Left ventricle myocardium superior (tissue), 1 donor: ENCODE measurements at places on chromosomes 1 and 21. TPM values are rescaled to one million over a fixed set of nuclear protein-coding genes. Genes with fewer than 3 reads are reported as not detected.

The SHISAL2A gene
- not detected for total RNA-seq

The MYOG gene
- not detected for total RNA-seq

The PLXNA2 gene
- total RNA-seq = 12.1 TPM

The C1orf185 gene
- not detected for total RNA-seq

The CCDC181 gene
- total RNA-seq = 0.47 TPM

The ZMYND12 gene
- total RNA-seq = 0.84 TPM

The NCF2 gene
- 5.8 TPM for total RNA-seq

The FMO4 gene
- 2.2 TPM for total RNA-seq

The TRAF3IP3 gene
- total RNA-seq = 1.9 TPM

The C1orf87 gene
- total RNA-seq = not detected

The PGLYRP3 gene
- not detected for total RNA-seq

The DCST1 gene
- not detected for total RNA-seq

The CA14 gene
- 22.8 TPM for total RNA-seq

The CYP2J2 gene
- 69.2 TPM for total RNA-seq

The TRPM2 gene
- total RNA-seq = 1.5 TPM

The LCE1F gene
- total RNA-seq = not detected

The SYTL1 gene
- total RNA-seq = 1.1 TPM

The CLIC6 gene
- 11.2 TPM for total RNA-seq

The S100A9 gene
- 87.0 TPM for total RNA-seq

The ADAMTSL4 gene
- 77.7 TPM for total RNA-seq

The ADCY10 gene
- total RNA-seq = 0.47 TPM

The MANEAL gene
- 1.8 TPM for total RNA-seq

The SZRD1 gene
- 109 TPM for total RNA-seq

The GRHL3 gene
- not detected for total RNA-seq

The TTLL10 gene
- total RNA-seq = not detected

The FAM89A gene
- total RNA-seq = 8.6 TPM

The PKP1 gene
- total RNA-seq = 0.25 TPM

The FMO3 gene
- total RNA-seq = 1.8 TPM

The CFHR5 gene
- total RNA-seq = not detected

The FOXD3 gene
- 0.32 TPM for total RNA-seq

The SLC45A3 gene
- 6.6 TPM for total RNA-seq
